ENCODE measurements at places on chromosomes 3 and 15.

GRCh38 chr3:23319366-23320312, 116.5 kb downstream of the UBE2E2 start:
- no peak for DNase-seq

GRCh38 chr3:64824394-64824909, 136.7 kb upstream of the ADAMTS9 start:
- no peak for DNase-seq

- DNase-seq: no peak
These were observed 321.5 kb upstream of the ICE2 start for GRCh38 chr15:60800299-60801072.

DNA sequence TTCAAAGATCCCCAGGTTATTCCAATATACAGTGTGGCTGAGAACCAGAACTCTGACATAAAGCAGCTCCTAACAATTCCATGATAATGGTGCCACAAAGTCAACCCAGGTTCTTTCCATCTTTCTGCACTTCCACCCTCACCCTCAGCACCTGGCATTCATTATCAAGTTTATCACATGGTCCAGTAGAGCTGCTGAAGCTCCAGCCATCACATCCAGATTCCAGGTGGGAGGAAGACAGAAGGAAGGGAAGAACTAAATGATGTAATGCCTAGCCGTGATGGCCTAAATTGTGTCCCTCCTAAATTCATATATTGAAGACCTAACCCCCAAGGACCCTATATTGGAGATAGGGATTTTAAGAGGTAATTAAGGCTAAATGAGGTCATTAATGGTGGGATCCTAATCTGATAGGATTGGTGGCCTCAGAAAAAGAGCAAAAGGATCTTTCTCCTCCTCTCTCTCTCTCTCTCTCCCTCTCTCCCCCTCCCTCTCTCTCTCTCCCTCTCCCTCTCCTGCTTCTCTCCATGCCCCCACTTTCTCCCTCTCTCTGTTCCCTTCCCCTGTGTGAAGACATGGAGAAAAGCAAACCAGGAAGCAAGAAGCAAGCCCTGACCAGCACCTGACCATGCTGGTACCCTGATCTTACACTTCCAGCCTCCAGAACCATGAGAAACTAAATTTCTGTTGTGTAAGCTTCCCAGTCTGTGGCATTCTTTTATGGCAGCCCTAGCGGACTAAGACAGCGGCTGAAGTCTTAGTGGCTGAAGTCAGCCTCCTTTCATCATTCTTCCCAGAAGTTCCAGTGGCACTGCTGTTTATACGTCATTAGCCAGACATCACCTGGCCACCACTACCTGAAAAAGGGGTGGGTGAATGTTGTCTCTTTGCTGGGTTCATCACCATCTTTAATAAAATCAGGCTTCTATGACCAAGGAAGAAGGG, 369.7 kb upstream of the PROK2 start:
- no peak for DNase-seq

DNA sequence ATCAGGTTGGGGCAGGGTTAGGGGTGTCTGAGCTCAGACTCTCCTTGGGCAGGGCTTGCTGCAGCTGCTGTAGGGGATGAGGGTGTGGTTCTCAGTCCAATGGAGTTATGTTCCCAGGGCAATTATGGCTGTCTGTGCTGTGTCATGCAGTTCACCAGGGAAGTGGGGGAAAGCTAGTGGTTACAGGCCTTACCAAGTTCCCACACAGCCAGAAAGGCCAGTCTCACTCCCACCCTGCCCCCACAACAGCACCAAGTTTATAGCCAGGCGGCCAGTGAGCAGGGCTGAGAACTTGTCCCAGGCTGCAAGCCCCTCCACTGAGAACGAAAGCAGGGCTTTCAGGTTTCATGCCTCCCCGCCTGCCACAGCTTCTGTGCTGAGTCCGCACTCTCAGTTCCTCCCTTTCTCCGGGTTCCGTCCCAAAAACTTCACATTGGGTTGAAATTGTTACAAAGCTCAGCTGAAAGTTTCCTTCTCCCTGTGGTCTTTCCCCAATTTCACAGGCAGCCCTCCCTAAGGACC, 19.6 kb upstream of the CPOX start:
- no peak for DNase-seq

GRCh38 chr3:150407051-150407807, 869 bp upstream of the TSC22D2 start:
- no peak for DNase-seq

DNA sequence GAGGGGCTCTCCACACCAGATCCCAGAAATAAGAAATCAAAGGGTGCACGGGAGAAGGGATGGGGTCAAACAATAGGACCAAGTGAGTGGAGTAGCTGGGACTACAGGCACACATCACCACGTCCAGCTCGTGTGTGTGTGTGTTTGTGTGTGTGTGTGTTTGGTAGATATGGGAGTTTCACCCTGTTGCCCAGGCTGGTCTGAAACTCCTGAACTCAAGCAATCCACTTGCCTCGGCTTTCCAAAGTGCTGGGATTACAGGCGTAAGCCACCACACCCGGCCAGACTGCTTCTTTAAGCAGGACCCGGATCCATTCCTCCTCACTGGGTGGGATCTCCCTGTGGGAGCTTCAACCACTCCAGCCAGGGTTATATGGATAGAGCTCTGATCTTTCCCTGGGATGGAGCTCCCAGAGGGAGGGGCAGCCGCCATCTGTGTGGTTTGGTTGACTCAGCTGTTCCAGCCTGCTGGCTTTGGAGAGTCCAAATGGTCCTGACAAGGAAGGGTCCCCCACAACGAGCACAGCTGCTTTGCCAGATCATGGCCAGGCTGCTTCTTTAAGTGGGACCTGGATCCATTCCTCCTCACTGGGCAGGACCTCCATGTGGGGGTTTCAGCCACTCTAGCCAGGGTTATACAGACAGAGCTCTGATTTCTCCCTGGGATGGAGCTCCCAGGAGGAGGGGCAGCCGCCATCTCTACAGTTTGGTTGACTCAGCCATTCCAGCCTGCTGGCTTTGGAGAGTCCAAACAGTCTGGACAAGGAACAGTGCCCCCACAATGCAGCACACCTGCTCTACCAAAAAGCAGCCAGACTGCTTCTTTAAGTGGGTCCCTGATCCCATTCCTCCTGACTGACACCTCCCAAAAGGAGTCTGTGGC, 9.1 kb upstream of the AVEN start:
- no peak for DNase-seq

DNA sequence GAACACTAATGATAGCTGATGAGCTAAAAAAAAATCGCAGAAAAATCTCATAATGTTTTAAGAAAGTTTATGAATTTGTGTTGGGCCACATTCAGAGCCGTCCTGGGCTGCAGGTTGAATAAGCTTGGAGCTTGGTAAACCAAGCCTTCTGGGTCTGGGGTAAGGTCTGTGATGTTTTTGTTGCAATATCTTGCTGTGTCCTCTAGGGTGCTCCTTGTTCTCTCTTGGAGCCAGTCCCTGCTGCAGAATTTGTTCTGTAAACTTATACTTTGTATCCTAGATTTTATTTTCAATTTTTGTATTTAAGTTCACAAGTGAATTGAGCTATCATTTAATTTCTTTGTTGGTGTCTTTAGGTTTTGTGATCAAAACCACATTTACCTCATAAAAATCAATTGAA, 143.7 kb downstream of the NR1D2 start:
- DNase-seq: peak; percentile 55

GRCh38 chr3:196803891-196804468, 63.7 kb upstream of the SENP5 start:
- no peak for DNase-seq

DNA sequence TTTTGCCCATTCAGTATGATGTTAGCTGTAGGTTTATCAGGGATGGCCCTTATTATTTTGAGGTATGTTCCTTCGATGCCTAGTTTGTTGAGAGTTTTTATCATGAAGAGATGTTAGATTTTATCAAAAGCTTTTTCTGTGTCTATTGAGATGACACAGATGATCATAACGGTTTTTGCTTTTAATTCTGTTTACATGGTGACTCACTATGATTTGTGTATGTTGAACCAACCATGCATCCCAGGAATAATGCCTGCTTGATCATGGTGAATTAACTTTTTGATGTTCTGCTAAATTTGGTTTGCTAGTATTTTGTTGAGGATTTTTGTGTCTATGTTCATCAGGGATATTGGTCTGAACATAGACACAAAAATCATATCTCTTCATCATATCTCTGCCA, 8.3 kb downstream of the GPR156 start:
- no peak for DNase-seq

DNA sequence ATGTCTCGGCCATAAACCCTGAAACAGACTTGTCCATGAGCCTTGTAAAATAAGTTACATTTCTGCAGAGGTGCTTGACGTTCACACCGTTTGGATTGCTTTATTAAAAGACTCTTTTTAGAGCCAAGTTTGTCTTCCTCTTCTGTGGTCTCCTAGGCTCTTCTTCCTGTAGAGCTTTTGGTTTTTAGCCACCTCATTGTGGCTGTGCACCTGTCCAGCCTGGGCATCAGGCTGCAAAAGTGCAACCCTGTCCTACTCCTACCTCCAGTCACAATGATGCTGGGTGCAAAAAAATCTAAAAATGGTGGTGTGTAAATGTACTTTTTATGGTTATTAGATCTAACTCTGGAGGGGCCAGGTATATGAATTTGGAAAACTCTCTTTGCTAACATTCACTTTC, 2.8 kb upstream of the RIOX2 start:
- DNase-seq: no peak

DNA sequence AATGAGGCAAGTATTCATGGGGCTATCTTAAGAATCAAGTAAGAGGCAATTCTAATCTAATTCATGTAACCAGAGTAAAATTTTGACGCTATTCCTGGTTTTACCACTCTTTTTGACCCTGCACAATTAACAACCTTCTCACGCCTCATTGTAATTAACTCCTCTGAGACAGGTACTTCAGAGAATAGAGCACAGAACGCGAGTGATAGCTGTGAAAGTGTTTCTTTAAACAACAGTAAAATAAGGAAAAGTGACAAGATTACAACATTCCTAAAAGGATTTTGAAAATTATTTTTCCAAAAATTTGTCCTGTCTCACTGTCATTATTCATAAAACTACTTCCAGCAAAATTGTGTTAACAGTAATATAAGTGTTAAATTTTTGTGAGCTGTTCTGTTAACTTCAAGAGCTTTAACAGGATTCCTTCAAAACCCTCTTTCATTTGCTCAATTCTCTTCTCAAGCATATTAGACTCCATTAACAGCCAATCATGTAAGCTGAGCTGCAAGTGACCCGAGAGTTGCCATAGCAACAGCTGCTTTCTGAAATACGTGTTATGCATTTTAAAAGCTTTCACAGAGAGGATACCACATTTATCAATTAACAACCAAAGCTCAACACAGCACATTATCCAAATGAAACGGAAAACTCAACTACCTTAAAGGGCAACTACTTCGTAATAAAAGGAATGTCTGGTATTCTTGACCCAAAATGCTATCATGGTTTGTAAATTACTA, 93.1 kb downstream of the STAG1 start:
- peak; percentile 37 for DNase-seq

DNA sequence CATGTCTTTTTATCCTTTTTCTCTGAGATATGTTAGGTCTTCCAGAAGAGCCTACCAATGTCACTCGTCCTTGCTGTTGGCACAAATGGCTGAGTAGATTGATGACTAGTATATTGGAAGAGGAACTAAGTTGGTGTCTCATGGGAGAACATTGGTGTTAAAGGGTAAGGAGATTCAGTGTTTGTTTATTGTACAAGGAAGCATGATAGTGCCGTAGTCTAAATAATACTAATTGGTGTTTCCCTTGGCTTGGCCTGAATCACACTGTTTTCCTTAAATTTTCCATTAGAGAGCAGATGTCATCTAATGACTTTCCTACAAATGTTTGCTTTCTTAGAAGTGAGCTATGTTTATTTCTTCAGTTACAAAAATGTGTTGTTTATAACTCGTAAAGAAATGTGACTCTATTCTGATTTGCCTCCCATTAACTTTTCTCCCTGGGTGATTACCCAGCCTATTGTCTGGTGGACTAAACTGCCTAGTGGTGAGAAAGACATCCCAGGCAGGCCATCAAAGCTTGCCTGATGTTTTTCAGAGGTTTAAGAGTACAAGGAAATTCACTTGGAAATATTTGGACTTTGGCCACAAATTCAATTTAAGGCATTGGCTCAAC, 28.7 kb downstream of the ADAMTSL3 start:
- no peak for DNase-seq

DNA sequence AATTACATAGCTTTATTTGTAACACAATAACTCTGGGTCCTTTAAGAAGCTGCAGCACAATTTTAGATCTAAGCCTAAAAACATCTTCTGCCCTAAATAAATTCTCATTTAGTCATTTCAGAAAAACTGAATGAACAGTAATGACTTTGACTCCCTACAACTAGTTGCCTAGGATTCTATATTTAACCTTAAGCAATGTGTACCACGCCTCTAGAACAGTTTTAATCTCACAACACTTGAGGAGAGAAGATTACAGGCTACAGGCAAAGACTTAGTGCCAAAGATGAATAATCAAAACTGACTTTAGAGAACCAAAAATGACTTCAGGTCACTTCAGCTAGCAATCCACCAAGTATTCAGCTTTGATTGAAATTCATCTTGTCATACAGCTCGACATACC, 192.8 kb downstream of the ULK4 start:
- no peak for DNase-seq

DNA sequence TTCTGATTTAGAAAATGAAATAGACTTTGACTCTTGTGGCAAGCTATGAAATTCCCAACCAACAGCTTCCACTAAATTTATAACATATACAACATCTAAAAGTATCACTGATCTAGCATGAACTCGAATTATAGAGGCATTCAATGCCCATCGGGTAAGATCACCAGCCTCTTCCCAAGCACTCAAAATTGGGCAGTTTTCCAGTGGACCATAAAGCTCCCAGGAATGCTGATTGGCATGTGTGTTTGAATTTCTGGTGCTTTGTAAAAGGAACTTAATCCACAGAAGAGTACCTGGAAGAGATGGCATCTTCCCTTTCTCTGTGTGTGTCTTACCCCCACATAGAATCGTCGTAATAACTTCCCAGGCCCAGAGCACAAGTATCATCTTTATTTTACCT, 10.0 kb downstream of the LRTM1 start:
- DNase-seq: no peak

DNA sequence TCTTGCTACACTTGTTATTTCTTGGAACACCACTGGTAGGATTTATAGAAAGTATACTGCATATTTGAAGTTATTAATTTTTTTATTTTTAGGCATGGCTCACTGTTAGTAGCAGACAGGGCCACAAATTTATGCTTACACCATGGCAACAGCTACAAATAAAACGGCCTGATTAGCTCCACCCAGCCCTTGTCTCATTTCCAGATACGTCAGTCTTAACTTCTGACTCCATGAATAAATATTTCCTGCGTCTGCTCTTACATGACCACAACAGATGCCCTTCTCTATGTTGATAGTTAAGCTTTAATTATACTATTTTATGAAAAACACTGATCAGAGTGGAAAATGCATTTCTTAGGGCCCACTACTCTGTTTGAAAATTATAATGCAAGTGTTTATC, 62.3 kb upstream of the CPOX start:
- no peak for DNase-seq

- DNase-seq: peak; percentile 83
These were observed 34.3 kb downstream of the SEC22C start for GRCh38 chr3:42547401-42547945.

DNA sequence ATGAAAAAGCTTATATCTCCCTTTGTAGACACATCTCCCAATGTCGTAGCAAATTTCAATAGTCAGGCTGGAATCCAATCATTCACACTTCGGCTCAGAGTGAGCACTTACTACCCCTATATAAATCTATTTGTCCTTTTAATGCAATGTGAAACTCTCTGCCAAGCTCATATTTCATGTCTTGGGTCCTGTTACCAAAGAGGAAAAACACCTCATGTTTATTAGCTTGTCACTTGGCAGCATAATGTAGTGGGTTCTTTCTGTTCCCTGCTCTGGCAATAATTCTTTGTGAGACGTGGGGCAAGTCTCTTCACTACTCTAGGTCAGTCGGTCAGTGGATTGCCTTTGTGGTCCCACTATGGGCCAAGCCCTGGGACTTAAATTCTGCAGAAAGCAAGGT, 107.1 kb downstream of the SRGAP3 start:
- DNase-seq: peak; percentile 50

Measured in HEK293T (cell line).